Breast epithelium (tissue), 4 donors: ENCODE measurements at places on chromosomes 2 and 18. TPM values are rescaled to one million over a fixed set of nuclear protein-coding genes. Genes with fewer than 3 reads are reported as not detected.

GRCh38 chr18:22040533-22040932 lies 128.9 kb upstream of the GATA6 start:
- DNase-seq: no peak
- no peak overlapping the region for H3K4me3 ChIP-seq
- H3K27ac ChIP-seq: no peak overlapping the region
- no peaks in the 10 kb centered on the region for H3K27me3 ChIP-seq
- H3K4me1 ChIP-seq: no peaks in the 10 kb centered on the region

DNA sequence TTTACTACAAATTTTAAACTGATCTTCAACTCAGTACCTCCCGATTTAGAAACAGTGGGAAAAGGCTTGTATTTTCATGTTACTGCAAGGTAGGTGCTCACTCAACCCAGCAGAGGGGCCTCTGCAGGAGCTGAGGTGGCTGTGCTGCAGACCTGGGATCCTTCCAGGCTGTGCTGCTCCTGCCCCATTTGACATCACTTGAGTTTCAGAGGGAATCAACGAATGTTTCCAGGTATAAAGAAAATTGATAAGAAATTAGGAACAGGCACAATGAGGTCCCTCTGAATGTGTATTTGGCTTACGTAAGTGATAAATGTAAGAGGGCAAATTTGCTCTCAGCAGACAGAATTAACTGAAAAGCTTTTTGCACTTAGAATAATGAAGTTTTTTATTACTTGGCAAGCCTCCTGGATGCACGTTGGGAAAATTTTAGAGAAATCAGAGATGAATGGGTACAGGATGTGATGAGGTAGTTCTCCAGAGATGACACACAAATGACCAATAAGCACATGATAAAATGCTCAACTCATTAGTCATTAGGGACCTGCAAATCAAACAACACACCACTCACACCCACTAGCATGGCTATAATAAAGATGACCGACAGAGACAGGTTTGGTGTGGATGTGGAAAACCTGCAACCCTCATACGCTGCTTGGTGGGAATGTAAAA lies 114.0 kb downstream of the NOL10 start:
- H3K27ac ChIP-seq: no peak overlapping the region
- no peaks in the 10 kb centered on the region for H3K27me3 ChIP-seq
- H3K4me3 ChIP-seq: no peak overlapping the region

GRCh38 chr2:1054399-1054798 lies 103.8 kb downstream of the SNTG2 start:
- no peaks in the 10 kb centered on the region for H3K27me3 ChIP-seq
- no peaks in the 10 kb centered on the region for H3K4me1 ChIP-seq
- H3K36me3 ChIP-seq: no peaks in the 10 kb centered on the region
- DNase-seq: no peak
- no peak overlapping the region for H3K4me3 ChIP-seq
- no peak overlapping the region for H3K27ac ChIP-seq

DNA sequence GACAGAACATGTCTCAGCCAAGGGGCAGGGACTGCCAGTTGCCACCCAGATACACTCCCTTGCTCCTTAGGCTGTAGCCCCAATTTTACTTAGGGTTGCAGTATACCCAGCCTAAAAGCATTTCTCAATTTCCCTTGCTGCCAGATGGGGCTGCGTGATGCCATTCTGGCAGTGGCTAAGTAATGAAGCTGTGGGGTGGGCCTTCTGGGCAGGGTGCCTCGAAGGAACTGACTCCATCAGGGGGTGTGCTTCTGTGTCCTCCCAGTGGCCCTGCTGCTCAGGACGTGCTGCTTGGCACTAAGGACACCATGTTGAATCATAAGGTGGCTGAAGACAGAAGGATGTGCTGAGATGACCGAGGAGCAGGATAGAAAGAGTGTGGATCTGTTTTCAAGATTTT lies 74.2 kb downstream of the VWA3B start:
- H3K27ac ChIP-seq: peak overlapping the region; percentile 87
- DNase-seq: no peak
- no peak overlapping the region for H3K4me3 ChIP-seq
- H3K36me3 ChIP-seq: no peaks in the 10 kb centered on the region
- H3K4me1 ChIP-seq: no peaks in the 10 kb centered on the region

DNA sequence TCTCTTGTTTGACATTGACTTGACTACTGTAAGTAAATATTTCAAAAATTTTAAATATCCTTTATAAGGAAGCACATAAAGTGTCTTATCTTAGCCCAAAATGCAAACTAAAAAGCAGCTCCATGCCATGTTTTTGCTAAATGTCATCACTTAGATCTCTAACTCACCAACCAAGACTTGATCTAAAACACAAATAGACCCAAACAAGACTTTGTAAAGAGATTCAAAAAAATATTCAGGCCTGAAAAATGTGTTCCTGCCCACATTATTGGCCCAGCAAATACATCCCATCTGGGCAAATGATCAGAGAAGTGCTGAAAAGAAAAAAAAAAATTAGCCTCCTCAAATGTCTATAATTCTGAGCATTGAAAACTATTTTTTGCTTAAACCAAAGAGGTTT lies 187.6 kb downstream of the MREG start:
- H3K27ac ChIP-seq: no peak overlapping the region
- H3K4me1 ChIP-seq: no peaks in the 10 kb centered on the region
- no peaks in the 10 kb centered on the region for H3K36me3 ChIP-seq
- no peak for DNase-seq
- no peak overlapping the region for H3K4me3 ChIP-seq

DNA sequence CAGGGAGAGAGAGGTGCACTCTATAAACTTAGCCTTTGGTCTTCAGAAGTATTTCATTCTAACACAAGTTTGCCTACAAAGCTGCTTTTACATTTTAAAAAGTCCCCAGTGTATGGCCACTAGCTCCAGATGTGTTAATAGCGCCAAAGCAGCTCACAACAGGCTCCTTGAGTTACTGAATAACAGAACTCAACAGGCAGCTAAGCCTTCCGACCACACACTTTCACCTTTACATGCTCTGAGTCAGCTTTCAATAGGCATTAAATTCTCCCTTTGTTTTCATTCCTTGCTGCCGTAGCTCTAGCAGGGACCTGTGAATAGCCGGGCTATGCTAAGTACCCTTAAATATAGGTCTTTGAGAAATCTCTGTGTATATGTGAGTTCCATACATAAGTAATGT lies 262.8 kb upstream of the PARD3B start:
- H3K36me3 ChIP-seq: no peaks in the 10 kb centered on the region
- no peaks in the 10 kb centered on the region for H3K27me3 ChIP-seq
- H3K27ac ChIP-seq: no peak overlapping the region
- no peak overlapping the region for H3K4me3 ChIP-seq
- no peak for DNase-seq

DNA sequence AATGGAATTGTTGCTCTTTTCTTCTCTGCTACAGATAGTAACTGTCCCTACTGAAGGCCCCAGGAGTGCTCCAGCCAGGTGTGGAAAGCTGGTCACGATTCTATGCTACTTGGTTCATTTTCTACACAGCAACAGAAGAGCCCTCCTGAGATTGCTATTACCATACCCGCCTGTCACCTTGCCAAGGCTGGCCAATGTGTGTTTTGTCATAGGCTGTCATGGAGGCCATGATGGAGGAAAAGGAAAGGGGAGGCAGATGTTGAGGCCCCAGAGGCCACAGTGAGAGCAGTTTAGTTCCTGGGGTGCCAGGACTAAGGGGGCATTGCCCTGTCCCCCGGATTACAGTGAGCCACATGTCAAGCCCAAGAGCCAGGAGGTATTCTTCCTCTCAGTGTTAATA lies 952 bp downstream of the ELMOD3 start:
- no peaks in the 10 kb centered on the region for H3K27me3 ChIP-seq
- no peak for DNase-seq
- H3K4me3 ChIP-seq: peak overlapping the region; percentile 73
- peak overlapping the region; percentile 92 for H3K27ac ChIP-seq
- peaks cover 4% of the 10 kb centered on the region for H3K4me1 ChIP-seq

TUBA3E gene
- total RNA-seq: not detected

UGT1A9 gene
- not detected for total RNA-seq

DNA sequence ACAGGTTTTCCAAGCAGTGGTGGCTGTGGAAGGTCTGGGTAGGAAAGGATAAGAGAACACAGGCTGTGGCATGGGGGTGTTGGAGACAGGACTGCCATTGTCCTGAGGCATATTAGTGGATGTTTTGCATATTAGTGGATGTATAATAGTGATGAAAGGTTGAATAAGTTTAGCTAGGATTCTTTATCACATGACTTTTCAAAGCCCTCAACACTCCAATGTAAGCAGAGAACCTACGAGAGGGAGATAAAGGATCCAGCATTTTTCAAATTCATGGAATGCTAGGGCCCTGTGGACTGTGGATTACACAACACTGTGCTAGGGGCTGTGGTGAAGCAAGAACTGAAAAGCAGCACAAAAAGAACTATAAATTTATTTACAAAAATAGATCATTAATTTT lies 63.2 kb downstream of the POLE4 start:
- no peak overlapping the region for H3K27ac ChIP-seq
- no peaks in the 10 kb centered on the region for H3K4me1 ChIP-seq
- H3K27me3 ChIP-seq: no peaks in the 10 kb centered on the region
- DNase-seq: no peak

IL36A gene
- not detected for total RNA-seq

ATOH8 gene
- total RNA-seq: 20.8 TPM

- H3K36me3 ChIP-seq: no peaks in the 10 kb centered on the region
- H3K27me3 ChIP-seq: no peaks in the 10 kb centered on the region
- no peak overlapping the region for H3K4me3 ChIP-seq
- H3K27ac ChIP-seq: no peak overlapping the region
Measured at GRCh38 chr2:9983401-9984216, 32.1 kb downstream of the GRHL1 start.

- H3K27ac ChIP-seq: peak overlapping the region; percentile 83
- peaks cover 4% of the 10 kb centered on the region for H3K36me3 ChIP-seq
- no peak for DNase-seq
- peaks cover 8% of the 10 kb centered on the region for H3K4me1 ChIP-seq
- no peaks in the 10 kb centered on the region for H3K27me3 ChIP-seq
Measured at GRCh38 chr18:3256693-3257626, 5.0 kb upstream of the MYL12B start.

SERPINB10 gene
- not detected for total RNA-seq

DNA sequence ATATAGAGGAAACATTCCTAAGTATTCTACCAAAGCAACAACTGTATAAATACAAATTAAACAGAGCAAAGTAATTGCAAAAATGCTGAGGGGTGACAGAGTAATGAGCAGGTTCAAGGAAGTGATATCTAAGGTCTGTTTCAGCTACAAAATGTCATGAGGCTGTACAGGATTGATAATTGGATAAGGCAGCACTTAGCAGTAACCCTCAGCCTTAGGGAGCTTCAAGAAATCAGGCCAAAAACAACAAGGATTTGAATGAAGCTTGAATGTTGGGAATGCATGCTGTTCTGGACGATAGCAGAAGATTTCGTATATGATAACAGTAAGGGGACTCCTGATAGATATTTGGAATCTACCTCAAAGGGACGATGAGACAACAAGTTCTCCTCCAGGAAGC lies 142.0 kb upstream of the MMADHC start:
- DNase-seq: no peak
- H3K27ac ChIP-seq: no peak overlapping the region
- no peaks in the 10 kb centered on the region for H3K36me3 ChIP-seq
- H3K27me3 ChIP-seq: no peaks in the 10 kb centered on the region
- no peaks in the 10 kb centered on the region for H3K4me1 ChIP-seq
- no peak overlapping the region for H3K4me3 ChIP-seq
